ENCODE measurements at places on chromosomes 7 and 10.

DNA sequence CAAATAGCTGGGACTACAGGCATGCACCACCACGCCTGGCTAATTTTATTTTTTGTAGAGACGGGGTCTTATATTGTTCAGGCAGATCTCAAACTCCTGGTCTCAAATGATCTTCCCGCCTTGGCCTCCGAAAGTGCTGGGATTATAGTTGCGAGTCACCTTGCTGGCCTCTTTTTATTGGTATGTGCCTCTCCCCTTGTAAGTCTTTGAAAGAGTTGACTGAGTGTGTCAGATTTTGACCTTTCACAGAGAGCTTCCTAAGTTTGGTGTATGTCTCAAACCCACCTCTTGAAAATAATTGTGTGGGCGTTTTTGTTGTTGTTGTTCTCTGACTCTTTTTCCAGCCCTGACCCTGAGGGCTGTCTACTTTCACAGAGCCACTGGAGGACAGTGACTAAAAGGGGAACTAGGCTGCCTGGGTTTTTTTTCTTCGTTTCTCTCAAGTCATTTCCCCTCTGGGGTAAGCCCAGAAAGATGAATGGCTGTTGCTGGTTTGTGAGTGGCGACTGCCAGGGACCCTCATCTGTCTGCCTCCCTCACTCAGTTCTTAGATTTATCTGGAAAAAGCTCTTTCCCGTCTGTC lies 262.8 kb downstream of the ZEB1 start:
- no peak for DNase-seq

DNA sequence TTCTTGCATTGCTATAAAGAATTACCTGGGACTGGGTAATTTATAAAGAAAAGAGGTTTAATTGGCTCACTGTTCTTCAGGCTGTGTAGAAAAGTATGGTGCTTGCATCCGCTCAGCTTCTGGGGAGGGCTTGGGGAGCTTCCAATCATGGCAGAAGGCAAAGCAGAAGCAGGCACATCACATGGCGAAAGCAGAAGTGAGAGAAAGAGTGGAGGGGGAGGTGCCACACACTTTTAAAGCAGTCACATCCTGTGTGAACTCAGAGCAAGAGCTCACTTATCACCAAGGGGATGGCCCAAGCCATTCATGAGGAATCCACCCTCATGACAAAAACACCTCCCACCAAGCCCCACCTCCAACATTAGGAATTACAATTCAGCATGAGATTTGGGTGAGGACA lies 303.5 kb downstream of the OTUD1 start:
- no peak for DNase-seq

DNA sequence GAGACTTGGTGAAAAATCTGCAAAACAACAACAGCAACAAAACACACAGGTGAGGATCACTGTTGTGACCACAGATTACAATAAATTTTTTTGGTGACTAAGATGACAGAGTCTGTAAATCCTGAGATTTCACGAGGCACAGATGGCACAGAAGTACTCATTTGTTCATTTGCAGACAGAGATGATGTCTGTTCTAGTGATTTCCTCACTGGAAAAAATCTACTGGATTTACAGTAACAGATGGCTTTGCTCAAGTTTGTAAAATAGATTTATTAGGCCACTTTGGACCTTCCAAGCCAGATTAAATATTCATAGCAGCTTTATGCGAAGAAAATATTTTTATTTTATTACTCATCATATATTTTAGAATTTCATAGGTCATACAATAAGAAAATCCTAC lies 113.5 kb upstream of the IL6 start:
- no peak for DNase-seq

DNA sequence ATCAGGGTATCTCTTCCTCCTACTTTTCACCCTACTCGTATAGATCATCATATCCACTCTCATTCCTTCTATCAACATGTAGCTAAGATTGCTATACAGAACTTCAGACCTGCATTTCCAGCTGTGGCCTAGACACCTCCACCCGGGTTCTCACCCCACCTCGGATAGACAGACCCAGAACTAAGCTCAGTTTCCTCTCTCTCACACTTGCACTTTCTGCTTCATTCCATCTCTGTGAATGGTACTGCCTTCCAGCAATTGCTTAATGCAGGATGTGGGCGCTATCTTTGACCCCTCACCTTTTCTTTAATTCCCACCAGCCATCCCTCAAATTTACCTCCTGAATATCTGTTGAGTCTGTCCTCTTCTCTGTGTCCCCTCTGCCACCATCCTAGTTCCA lies 35.7 kb downstream of the AGK start:
- DNase-seq, result no peak

DNA sequence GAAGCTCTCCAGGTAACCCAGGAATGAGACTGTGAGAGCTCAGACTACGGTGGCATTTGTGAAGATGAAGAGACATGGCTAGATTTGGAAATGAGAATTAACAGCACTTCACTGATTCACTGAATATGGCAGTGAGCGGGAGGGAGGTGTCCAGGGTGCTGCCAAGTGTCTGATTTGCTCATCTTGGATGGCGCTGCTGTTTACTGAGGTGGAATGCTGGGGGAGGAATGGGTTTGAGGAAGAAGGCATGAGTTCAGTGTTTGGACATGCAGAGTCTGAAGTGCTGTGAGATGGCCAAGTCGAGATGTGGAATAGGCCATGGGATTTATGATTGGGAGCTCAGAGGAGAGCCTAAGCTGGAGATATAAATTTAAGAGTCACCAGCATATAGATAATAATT lies 437.1 kb upstream of the NPVF start:
- no peak for DNase-seq

DNA sequence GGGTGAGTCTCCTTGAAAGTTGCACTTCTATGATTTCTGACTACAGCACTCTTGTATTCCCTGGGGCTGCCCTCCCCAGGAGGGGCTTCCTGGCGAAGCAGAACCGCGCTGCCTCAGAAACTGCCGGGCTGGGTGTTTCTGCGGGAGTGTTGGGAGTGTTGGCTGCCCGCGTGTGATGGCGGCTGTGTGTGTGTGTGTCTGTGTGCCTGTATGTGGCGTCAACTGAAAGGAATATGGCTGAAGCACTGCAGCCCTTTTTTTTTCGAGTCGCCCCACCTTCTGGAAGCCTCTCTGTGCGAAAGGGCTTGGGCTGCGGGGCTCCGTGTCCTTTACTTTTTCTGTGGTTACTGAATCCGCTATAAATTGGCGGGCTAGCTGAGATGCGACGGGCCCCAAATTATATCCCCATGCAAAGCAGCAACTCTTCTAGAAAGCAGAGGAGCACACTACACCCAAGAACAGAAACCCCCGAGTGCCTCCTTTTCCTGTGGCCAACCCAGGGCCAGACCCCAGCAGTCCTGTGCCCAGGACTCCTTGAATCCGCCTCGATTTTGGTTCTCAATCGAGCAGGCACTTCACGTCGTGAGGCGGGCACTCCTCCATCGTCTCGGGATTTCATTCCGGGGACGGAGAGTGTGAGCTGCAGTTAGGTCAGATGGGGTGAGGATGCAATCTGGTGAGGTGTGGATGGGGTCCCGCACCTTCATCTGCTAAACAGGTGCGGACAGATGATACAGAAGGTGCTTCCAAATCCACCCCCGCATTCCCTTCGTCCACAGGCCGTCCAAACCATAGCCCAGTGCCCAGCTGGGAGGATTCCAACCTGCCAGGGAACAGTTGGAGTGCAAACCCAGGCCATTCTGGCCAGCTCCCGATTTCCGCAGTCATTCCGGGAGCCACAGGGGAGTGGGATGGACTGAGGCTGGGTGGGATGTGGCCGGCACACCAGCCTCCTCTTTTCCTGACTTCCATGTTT lies 22.5 kb upstream of the ZNF273 start:
- no peak for DNase-seq

DNA sequence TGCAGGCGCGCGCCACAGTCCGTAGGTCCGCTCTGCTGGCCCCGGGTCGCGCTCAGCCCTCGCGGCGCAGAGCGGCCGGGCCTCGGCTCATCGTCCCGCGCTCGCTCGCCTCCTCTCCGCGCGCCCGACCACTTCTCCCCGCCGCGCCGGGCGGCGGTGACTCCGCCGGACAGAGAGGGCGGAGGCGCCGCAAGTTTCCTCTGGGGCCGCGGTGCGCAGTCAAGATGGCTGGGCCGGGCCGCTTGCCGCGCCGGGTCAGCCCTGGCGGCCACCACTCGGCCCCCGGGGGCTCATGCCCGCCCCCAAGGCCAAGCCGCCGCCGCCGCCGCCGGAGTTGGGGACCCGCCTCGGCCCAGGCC lies 441 bp downstream of the FZD8 start:
- no peak for DNase-seq

GRCh38 chr10:125148528-125148927 lies 11.8 kb downstream of the CTBP2 start:
- no peak for DNase-seq

- DNase-seq, result no peak
These were observed 5.3 kb downstream of the DDC start for GRCh38 chr7:50559881-50560280.

DNA sequence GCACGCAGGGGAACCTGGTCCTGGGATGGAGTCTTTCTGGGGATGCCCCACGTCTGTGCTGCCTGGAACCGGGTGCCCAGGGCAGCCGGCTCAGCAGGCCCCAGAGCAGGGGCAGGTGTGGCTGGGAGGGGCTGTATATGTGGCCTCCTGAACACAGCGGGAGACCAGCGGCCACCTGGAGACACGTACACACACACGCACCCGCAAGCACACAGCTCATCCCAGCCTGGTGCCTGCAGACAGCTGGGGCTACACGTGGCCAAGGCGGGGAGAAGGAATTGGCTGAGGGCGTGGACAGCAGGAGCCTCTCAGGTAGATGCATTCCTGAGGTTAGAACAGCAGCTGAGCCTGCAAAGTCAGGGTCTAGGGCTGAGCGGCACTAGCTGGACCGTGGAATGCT lies 14.0 kb downstream of the ADAM8 start:
- DNase-seq, result no peak

- DNase-seq, result no peak
These were observed 136.6 kb downstream of the AHR start for GRCh38 chr7:17434841-17435692.

GRCh38 chr7:90850471-90850870 lies 254.3 kb downstream of the CDK14 start:
- no peak for DNase-seq

GRCh38 chr10:88095223-88095721 lies 231.8 kb downstream of the PTEN start:
- DNase-seq, result no peak

- DNase-seq, result no peak
These were observed 5.4 kb upstream of the PTF1A start for GRCh38 chr10:23186697-23187096.

DNA sequence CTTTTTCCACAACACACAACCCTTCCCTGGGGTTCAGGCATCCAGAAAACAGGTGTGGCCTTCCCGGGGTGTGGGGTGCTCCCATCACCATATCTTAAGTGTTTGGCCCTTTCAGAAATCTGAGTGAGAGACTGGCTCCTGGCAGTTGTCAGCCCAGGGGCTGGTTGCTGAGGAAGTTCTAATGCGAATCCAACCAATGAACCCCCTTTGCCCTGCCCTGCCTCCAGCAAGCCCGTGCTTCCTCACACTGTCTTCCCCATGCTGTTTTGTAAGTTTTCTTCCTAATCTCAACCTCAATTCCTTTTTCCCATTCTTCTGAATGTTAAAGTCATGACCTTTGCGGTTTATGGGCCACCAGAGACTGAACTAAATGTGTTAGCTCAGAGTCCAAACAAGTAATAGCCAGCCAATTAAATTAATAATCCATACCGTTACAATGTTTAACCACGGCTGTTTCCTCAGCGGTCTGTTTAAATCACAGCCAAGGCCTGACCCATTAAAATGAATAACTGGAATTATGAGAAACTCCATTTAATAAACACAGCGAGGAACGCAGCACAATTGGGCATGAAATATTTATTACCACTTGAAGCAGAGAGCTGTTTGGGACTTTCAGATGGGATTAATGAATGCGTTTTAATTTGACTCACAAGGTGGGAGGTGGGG lies 90.9 kb upstream of the TCF7L2 start:
- no peak for DNase-seq

DNA sequence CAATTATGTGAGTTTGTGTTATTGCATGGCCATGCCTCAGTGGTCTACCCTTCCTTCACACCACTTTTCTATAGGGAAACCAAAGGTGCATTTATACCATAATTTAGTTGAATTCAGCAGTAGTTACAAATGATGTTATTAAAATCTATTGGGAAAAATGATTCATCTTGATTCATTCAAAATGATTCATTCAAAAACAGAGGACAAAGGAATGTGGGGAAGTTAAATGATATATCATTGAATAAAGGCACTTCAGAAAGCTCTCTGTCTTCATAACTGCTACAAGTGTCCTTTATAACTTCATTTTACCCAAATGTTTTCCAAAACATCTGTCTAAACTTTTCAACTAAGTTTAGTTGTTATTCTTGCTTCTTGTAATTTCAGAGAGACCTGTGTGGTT lies 722.9 kb downstream of the GRM8 start:
- DNase-seq, result no peak

DNA sequence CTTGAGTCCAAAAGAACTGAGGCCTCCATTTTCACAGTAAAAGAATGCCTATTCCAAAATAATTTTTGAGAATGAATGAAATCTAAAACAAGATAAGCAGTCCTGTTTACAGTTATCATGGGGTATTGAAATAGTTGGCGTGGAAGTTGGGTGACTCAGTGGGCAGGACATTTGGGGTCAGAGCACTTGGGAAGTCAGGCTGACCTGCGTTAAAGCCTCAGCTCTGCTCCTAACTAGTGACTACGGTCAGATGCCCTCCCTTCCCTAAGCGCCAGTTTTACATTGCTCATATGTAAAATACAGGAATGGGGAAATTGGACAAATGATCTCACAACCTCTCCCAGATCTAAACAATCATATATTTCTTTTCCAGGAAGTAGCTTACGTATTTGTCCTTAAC lies 2.3 kb upstream of the PAPSS2 start:
- DNase-seq, result no peak

- DNase-seq, result no peak
These were observed 240.5 kb upstream of the FZD8 start for GRCh38 chr10:35882422-35883150.

GRCh38 chr10:30420266-30420665 lies 13.7 kb upstream of the MAP3K8 start:
- DNase-seq, result no peak

DNA sequence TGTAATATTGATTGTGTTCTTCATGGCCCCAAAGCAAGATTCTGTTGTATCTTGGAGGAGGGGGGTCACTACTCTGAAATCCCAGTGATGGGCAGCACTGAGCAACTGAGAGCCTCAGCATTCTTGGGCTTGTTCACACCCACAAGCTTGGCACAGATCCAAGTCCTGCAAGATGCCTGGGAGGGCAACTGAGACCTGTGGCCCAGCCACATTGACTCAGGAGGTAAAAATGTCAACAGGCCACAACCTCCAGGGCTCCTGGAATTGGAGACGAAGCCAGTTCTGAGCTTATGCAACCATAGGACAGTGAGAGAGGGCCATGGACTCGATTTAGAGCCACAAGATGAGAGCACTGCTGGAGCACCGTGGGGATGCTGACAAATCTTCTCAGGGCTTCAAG lies 3.1 kb upstream of the DOCK1 start:
- no peak for DNase-seq

Data from stimulated activated CD8-positive, alpha-beta memory T cell treated with anti-CD3 and anti-CD28 coated beads, Interleukin-7, amount 100 ng/mL, for 24 hours (primary cell).